ENCODE measurements at places on chromosomes 12 and 14. TPM values are rescaled to one million over a fixed set of nuclear protein-coding genes. Genes with fewer than 3 reads are reported as not detected.

The SIX6 gene
- total RNA-seq: not detected

The WSCD2 gene
- not detected for total RNA-seq

The MSRB3 gene
- total RNA-seq: not detected

The IL31 gene
- not detected for total RNA-seq

The POLE2 gene
- total RNA-seq: 51.0 TPM

The MORN3 gene
- total RNA-seq: 1.6 TPM

The ARMH4 gene
- 0.75 TPM for total RNA-seq

The SPX gene
- total RNA-seq: 787 TPM

The KRT74 gene
- not detected for total RNA-seq

- no peak overlapping the region for H3K27ac ChIP-seq
- H3K36me3 ChIP-seq: no peaks in the 10 kb centered on the region
- H3K27me3 ChIP-seq: no peaks in the 10 kb centered on the region
- no peak overlapping the region for H3K4me3 ChIP-seq
- no peaks in the 10 kb centered on the region for H3K4me1 ChIP-seq
- no peak for DNase-seq
Observed at GRCh38 chr12:131591136-131591535, 119.8 kb upstream of the SFSWAP start.

DNA sequence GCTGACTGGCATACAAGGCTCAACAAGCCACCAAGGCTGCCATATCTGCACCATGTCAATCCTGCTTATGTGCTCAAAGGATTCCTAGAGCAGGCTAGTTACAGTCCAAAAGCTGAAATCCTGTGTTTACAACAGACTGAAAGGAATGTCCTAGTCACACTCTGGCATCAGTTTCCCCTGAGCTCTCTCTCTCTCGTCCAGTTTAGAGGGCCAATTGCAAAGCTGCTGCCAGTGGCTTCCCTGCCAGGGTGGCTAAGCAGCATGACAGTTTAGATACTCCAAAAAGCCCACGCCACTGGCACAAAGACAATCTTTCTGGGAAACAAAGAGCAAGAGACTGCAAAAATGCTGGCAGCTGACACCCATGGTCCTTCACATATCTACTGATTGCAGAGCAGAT is 392.1 kb downstream of the RPS29 start:
- no peaks in the 10 kb centered on the region for H3K4me1 ChIP-seq
- no peak overlapping the region for H3K27ac ChIP-seq
- H3K4me3 ChIP-seq: no peak overlapping the region
- no peak for DNase-seq
- 0 out of 2 replicates have a peak, but pooled peaks cover 2% of the 10 kb centered on the region for H3K27me3 ChIP-seq

DNA sequence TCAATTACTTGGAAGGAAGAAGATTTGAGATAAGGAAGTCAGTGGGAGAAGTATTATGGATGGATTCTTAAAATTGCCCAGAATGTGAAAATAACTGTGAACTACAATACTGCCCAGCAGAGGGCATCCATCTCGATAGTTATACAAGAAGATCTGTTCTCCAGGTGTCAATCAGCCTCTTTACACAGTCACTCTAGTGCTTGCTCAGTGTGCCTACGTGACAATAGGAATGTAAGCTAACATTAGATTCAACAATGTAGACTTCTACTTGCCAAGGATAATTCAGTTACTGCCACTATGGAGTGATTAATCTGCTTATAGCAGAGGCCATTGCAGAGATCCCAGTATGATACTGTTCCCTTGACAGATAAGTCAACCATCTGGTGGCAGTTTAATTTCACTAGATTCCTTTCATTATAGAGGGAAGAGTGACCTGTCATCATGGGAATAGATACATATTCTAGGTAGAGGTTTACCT is 10.6 kb upstream of the MAP4K5 start:
- H3K36me3 ChIP-seq: no peaks in the 10 kb centered on the region
- peaks cover 5% of the 10 kb centered on the region for H3K4me1 ChIP-seq
- H3K27me3 ChIP-seq: no peaks in the 10 kb centered on the region
- H3K4me3 ChIP-seq: no peak overlapping the region
- H3K27ac ChIP-seq: no peak overlapping the region
- DNase-seq: peak; percentile 84

GRCh38 chr14:46490238-46490685 is 161.3 kb downstream of the RPL10L start:
- H3K27ac ChIP-seq: no peak overlapping the region
- peak; percentile 57 for DNase-seq
- H3K4me3 ChIP-seq: no peak overlapping the region
- H3K27me3 ChIP-seq: no peaks in the 10 kb centered on the region
- H3K36me3 ChIP-seq: no peaks in the 10 kb centered on the region
- H3K4me1 ChIP-seq: no peaks in the 10 kb centered on the region

DNA sequence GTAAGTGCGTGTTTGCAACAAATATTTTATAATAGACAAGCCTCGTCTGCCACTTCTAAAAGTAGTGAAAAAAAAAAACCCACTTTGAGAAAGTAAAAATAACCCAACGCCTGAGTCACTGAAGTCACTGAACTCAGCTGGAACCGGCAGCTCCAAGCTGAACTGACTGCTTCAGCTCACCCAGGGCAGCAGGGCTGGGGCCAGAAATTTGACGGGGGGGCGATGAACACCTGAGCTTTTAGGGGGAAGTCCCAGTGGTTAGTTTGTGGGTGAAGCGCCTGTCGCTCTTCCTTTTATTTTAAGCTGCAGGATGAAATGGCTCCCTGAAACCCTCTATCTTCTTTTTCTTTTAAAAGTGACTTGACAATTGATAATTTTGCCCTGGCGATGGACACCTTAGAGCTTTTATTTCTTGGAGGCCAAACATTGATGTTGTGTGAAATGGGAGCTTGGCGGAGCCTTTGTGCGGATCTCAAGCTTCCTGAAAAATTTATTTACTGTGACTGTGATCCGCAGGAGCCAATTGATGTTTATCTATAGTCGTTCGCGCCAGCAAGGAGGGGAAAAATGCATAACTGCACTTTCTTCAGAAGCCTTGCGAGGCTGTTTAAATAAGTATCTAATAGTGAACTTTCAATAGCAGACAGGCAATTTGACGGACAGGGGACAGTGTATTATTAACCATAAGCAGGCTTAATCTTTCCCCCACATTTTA is 173.2 kb upstream of the MYL2 start:
- H3K27me3 ChIP-seq: no peaks in the 10 kb centered on the region
- no peak overlapping the region for H3K27ac ChIP-seq
- H3K36me3 ChIP-seq: no peaks in the 10 kb centered on the region
- H3K4me3 ChIP-seq: no peak overlapping the region

GRCh38 chr12:9064815-9065606 is 50.7 kb downstream of the A2M start:
- H3K4me3 ChIP-seq: no peak overlapping the region
- no peak for DNase-seq
- no peaks in the 10 kb centered on the region for H3K4me1 ChIP-seq
- H3K27ac ChIP-seq: no peak overlapping the region
- no peaks in the 10 kb centered on the region for H3K27me3 ChIP-seq
- H3K36me3 ChIP-seq: no peaks in the 10 kb centered on the region

DNA sequence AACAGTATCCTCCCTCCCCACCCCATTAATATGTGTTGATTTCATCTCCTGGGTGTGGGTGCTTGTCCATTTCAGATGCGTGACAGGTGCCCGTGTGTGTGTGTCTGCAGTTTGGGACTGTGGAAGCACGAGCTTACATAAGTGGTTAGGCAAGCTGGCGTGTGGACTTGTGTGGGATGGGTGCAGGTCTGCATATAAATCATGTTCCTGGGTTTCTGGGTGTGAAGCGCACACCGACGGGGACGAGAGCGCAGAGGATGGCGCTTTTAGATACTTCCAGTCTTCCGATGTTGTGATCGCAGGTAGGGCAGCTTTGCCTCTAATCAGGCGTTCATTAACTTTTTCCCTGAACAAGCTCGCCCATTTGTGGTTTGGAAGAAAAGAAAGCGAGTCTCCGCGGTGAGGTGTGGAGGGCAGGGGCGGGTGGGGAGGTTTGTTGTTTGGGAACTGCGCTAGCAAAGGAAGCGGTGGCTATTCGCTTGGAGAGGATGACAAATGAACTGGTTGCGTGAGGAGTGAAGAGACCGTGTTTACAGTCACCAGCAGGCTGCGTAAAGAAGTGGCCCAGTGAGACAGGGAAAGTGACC is 865 bp downstream of the RGS6 start:
- no peaks in the 10 kb centered on the region for H3K36me3 ChIP-seq
- no peak overlapping the region for H3K27ac ChIP-seq
- no peaks in the 10 kb centered on the region for H3K4me1 ChIP-seq

- DNase-seq: peak; percentile 58
- peaks cover 11% of the 10 kb centered on the region for H3K4me1 ChIP-seq
- H3K27me3 ChIP-seq: no peaks in the 10 kb centered on the region
- H3K36me3 ChIP-seq: no peaks in the 10 kb centered on the region
- no peak overlapping the region for H3K27ac ChIP-seq
Observed at GRCh38 chr12:107115119-107115518, 21.8 kb upstream of the CRY1 start.

DNA sequence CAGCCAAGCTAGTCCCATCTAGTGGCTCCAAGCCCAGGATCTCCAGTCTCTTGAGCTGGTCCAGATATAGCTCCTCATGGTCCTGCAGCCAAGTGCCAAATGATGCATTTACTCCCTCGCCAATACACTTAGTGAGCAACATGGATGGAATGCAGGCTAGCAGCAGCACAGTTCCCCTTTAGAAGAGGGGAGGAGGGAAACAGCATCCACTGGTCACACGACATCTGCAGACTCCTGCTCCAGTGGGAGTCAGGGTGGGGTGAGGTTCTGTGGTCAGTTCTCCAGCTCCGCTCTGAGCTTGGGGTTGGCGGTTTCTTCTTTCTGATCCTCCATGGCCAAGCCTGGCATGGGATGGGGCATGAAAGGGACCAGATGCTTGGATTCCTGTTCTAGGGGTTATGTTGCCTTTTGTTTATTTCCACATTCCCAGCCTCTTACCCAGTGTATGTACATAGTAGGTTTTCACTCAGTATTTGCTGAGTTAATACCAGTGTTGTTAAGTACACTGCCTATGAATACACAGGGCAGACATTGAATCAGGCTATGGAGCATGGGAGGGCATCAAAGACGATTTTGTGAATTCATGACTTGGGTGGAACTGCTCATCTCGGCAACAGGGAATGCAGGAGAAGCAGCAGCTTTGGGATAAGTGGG is 57.3 kb downstream of the GALNT16 start:
- no peaks in the 10 kb centered on the region for H3K36me3 ChIP-seq
- no peak overlapping the region for H3K27ac ChIP-seq
- DNase-seq: no peak

DNA sequence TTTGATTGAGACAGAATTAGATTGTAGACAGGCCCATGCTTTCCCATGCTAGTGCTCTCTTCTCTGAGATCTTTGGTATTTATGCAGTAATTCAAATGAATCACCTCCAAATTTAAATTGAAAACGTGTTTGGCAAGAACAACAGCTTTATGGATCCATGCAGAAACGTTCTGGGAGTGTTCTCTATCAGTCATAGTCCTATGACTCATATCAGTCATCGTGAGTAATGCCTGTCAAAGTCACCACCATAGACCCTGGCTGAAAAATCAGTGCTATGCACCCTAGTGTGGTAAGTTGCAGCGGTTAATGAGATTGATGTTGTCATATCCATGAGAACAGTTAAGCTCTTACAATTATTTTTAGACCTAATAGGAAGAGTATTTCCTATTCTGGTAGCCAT is 90.1 kb upstream of the FOXG1 start:
- no peaks in the 10 kb centered on the region for H3K4me1 ChIP-seq
- H3K36me3 ChIP-seq: no peaks in the 10 kb centered on the region
- no peak for DNase-seq
- H3K4me3 ChIP-seq: no peak overlapping the region
- H3K27me3 ChIP-seq: no peaks in the 10 kb centered on the region

- H3K27me3 ChIP-seq: no peaks in the 10 kb centered on the region
- no peaks in the 10 kb centered on the region for H3K36me3 ChIP-seq
- DNase-seq: peak; percentile 86
- no peaks in the 10 kb centered on the region for H3K4me1 ChIP-seq
Observed at GRCh38 chr12:121110211-121110940, 22.3 kb upstream of the P2RX7 start.

DNA sequence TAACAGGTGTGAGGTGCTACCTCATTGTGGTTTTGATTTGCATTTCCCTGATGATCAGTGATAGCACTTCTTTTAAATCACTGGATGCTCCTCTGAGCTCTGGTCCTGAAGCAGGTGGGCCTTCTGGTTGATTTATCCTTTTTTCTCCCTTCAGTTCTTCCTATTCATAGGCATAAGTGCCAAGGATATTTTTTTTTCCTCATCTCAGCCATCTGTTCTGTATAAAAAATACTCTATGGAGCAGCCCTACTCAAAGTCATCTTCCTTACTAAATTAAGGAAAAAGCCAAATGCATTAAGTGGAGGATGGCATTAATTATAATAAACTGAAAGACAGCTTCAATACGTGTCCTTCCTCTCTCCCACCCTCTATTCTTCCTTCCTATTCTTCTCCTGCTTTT is 18.4 kb downstream of the SPIC start:
- no peaks in the 10 kb centered on the region for H3K36me3 ChIP-seq
- peaks cover 8% of the 10 kb centered on the region for H3K4me1 ChIP-seq
- no peaks in the 10 kb centered on the region for H3K27me3 ChIP-seq
- no peak for DNase-seq
- H3K4me3 ChIP-seq: no peak overlapping the region

- H3K4me1 ChIP-seq: peaks cover 36% of the 10 kb centered on the region
- H3K36me3 ChIP-seq: peaks cover 2% of the 10 kb centered on the region
- no peak overlapping the region for H3K27ac ChIP-seq
- H3K4me3 ChIP-seq: no peak overlapping the region
- no peak for DNase-seq
Observed at GRCh38 chr14:67508956-67509355, 20.4 kb upstream of the TMEM229B start.

GRCh38 chr14:97196336-97196735 is 399.2 kb downstream of the VRK1 start:
- no peaks in the 10 kb centered on the region for H3K36me3 ChIP-seq
- H3K4me1 ChIP-seq: no peaks in the 10 kb centered on the region
- peaks cover 5% of the 10 kb centered on the region for H3K27me3 ChIP-seq

GRCh38 chr14:99241325-99242010 is 30.5 kb downstream of the BCL11B start:
- H3K4me1 ChIP-seq: no peaks in the 10 kb centered on the region
- H3K36me3 ChIP-seq: no peaks in the 10 kb centered on the region
- H3K4me3 ChIP-seq: no peak overlapping the region
- no peak overlapping the region for H3K27ac ChIP-seq

GRCh38 chr12:49054524-49054923 is 6.1 kb downstream of the KMT2D start:
- H3K4me3 ChIP-seq: no peak overlapping the region
- H3K27me3 ChIP-seq: no peaks in the 10 kb centered on the region
- H3K36me3 ChIP-seq: peaks cover 24% of the 10 kb centered on the region
- DNase-seq: no peak
- H3K27ac ChIP-seq: no peak overlapping the region

DNA sequence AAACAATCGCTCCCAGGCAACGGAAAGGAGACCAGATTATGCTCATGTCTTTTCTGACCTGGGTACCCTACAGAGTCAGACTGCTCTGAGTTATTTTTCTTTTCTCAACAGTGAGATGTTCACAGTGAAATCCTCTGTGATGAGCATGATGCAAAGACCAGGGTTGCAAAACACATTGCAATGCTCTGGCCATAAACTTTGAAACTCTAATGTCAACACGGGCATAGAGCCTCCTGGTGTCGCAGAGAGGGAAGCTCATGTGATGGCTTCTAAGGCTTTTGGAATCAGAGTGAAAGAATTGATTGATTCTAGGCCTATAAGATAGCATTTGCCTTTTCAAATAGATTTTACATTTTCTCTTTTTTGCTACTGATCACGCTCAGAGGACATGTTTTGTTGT is 193.4 kb downstream of the RASSF9 start:
- H3K4me3 ChIP-seq: no peak overlapping the region
- no peaks in the 10 kb centered on the region for H3K27me3 ChIP-seq
- H3K4me1 ChIP-seq: no peaks in the 10 kb centered on the region
- no peak overlapping the region for H3K27ac ChIP-seq

Measured in Karpas-422 (cell line).